ENCODE measurements at places on chromosomes 1 and 21. TPM values are rescaled to one million over a fixed set of nuclear protein-coding genes. Genes with fewer than 3 reads are reported as not detected.

The AMY1A gene
- not detected for total RNA-seq

The ACBD3 gene
- total RNA-seq, result 71.6 TPM

The LINGO4 gene
- total RNA-seq, result not detected

The C1orf50 gene
- 6.7 TPM for total RNA-seq

The TLR5 gene
- 0.22 TPM for total RNA-seq

The UHMK1 gene
- total RNA-seq, result 28.4 TPM

The NUF2 gene
- total RNA-seq, result 3.3 TPM

The LCE3B gene
- not detected for total RNA-seq

The TSPAN1 gene
- total RNA-seq, result 1.6 TPM

The FCRL3 gene
- not detected for total RNA-seq

The FCER1A gene
- not detected for total RNA-seq

The PLCH2 gene
- total RNA-seq, result 3.2 TPM

The LAMC1 gene
- total RNA-seq, result 453 TPM

The LCE2C gene
- not detected for total RNA-seq

The TEDDM1 gene
- total RNA-seq, result not detected

The S100A8 gene
- total RNA-seq, result not detected

The TMEM269 gene
- total RNA-seq, result 0.20 TPM

The CLCA1 gene
- not detected for total RNA-seq

The TBX19 gene
- 1.8 TPM for total RNA-seq

The CELA2B gene
- total RNA-seq, result not detected

The LRRC38 gene
- total RNA-seq, result not detected

The PHTF1 gene
- total RNA-seq, result 23.9 TPM

The CACNA1S gene
- total RNA-seq, result 0.07 TPM

The IL10 gene
- not detected for total RNA-seq

The GSTM5 gene
- not detected for total RNA-seq

The RGSL1 gene
- total RNA-seq, result not detected

The AMY1C gene
- not detected for total RNA-seq

The MOB3C gene
- 6.2 TPM for total RNA-seq

The PER3 gene
- 6.0 TPM for total RNA-seq

The CXADR gene
- 0.75 TPM for total RNA-seq

The PATJ gene
- total RNA-seq, result 8.9 TPM

The GBP5 gene
- not detected for total RNA-seq

The LBR gene
- total RNA-seq, result 24.4 TPM

The UBIAD1 gene
- 9.4 TPM for total RNA-seq

The F13B gene
- not detected for total RNA-seq

The CD1B gene
- not detected for total RNA-seq

The KCNH1 gene
- 6.0 TPM for total RNA-seq

The DMBX1 gene
- total RNA-seq, result not detected

The MCOLN3 gene
- not detected for total RNA-seq

The KRTAP13-2 gene
- not detected for total RNA-seq

The SLC45A3 gene
- 2.9 TPM for total RNA-seq

The CAMK1G gene
- total RNA-seq, result not detected

The THEM5 gene
- total RNA-seq, result not detected

The COL6A1 gene
- total RNA-seq, result 994 TPM

The CLIC6 gene
- 0.08 TPM for total RNA-seq

The C8A gene
- total RNA-seq, result not detected

The PSMA5 gene
- total RNA-seq, result 90.5 TPM

The TP73 gene
- 0.58 TPM for total RNA-seq

The MIB2 gene
- 86.7 TPM for total RNA-seq
